ENCODE measurements at places on chromosomes 1 and 21. TPM values are rescaled to one million over a fixed set of nuclear protein-coding genes. Genes with fewer than 3 reads are reported as not detected.

- no peak for DNase-seq
These were observed 27.2 kb upstream of the MGST3 start for GRCh38 chr1:165603810-165604209.

DNA sequence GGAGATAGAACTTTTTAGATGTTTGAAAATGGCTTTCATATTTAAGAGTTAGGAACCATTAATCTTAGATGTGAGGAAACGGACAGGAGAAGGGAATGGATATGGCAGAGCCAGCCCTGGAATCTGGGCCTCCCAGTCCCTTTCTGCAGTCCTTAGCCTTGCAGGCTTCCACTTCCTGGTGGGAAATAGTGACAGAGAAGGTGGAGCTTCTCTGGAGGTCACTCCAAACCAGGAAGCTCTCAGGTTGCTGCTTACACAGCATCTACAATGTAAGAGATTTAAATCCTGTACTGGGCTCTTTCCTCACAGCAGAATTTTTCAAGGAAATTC lies 2.5 kb downstream of the S100A11 start:
- DNase-seq = no peak

GRCh38 chr21:28592205-28592865 lies 400.3 kb downstream of the LTN1 start:
- DNase-seq = no peak

Gene TFF2
- not detected for total RNA-seq

DNA sequence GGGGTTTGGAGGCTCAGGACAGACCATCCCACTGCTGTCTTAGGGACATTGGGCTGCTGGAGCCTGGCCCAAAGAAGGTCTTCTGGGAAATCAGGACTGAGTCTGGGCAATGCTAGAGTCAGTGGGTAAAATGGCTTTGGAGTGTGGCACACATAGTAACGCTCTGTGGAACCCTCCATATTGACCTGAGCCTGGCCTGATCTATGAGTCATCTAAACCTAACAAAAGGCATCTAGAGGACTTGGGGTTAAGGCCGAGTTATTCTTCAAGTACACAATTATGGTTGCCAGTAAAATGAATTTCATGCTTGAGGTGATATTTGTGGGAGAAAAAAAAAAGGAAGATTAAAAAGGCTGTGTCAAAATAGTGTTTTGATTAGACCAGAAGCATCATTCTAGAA lies 77.7 kb downstream of the ST6GALNAC5 start:
- no peak for DNase-seq

Gene HPCAL4
- not detected for total RNA-seq

GRCh38 chr1:169595764-169596711 lies 9.8 kb upstream of the F5 start:
- no peak for DNase-seq

GRCh38 chr1:109279615-109280278 lies 3.2 kb downstream of the PSRC1 start:
- no peak for DNase-seq

GRCh38 chr1:175536369-175536768 lies 207.0 kb downstream of the TNR start:
- no peak for DNase-seq

DNA sequence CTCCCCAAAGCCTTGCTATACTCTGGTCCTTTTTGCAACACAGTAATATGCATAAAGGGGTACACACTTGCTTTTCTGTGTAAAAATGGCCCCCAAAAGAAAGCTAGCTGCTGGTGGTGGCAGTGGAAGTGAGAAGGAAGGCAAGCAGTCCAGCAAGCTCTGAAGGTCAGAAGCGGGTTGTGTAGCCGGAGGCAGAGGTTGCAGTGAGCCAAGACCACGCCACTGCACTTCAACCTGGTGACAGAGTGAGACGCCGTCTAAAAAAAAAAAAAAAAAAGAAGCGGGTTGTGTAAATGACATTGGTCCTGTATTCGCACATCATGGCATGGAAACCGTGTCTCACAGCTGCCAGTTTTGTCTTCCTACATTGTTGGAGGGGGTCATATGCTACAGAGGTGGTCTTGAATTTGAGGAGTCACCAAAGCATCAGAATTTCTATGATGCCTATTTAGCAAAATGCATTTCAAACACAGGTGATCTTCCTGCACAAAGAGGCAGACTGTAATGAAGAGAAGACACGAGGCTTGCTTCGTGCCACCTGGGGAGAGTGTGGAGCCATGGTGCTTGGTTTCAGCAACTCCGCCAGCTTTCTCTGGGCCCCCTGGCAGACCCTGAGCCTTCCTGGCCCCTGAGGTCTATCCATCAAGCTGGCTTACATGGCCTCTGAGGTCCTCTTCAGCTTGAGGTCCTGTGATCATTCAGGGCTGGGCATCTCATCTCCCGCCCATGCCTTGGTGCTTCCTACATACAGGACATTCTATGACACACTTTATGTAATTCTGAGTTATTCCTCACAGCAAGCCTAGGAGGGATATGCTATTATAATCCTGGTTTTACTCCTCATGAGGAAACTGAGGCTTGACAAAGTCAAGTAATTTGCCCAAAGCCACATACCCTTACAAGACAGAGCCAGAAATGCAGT lies 71.0 kb downstream of the TOMM20 start:
- DNase-seq = no peak
